ENCODE measurements at places on chromosomes 4 and X.

GRCh38 chr4:53905941-53906377 lies 158.4 kb downstream of the CHIC2 start:
- DNase-seq, result peak; percentile 11

GRCh38 chr4:91838181-91838861 lies 465.4 kb upstream of the GRID2 start:
- no peak for DNase-seq

DNA sequence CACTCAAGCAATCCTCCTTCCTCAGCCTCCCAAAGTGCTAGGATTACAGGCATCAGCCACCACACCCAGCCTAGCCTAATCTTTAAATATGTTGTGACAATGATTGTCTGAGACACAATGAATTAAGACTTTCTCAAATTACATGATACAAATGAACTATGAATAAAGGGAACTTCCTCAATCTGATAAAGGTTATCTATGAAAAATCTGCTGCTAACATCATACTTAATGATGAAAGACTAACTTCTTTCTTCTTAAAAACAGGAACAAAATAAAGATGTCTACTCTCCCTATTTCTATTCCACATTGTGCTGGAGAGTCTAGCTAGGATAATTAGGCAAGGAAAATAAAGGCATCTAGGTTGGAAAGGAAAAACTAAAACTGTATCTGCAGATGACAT lies 60.0 kb downstream of the PDHA1 start:
- no peak for DNase-seq

- DNase-seq, result no peak
Observed at GRCh38 chrX:113980953-113981352, 602.9 kb upstream of the HTR2C start.

DNA sequence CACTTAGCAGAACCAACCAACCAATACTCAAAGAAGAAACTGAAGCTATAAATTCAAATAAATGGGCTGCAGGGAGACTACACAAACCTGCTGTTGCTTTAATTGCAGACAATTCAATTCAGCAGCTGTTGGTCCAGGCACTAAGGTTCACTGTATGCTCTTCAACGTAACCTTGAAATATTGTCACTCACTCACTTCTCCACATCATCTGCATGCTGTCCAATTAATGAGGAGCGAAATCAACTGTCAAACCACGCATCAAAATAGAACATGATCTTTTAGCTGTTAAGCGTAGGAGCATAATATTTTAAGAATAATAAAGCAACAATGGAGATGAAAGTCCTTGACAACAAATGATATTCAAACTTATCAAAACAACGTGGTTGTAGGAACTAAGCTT lies 17.0 kb downstream of the ENOX2 start:
- peak; percentile 61 for DNase-seq

- no peak for DNase-seq
Observed at GRCh38 chr4:65021737-65022136, 612.5 kb upstream of the TECRL start.

- DNase-seq, result no peak
Observed at GRCh38 chrX:15344106-15344505, 8.8 kb upstream of the PIGA start.

DNA sequence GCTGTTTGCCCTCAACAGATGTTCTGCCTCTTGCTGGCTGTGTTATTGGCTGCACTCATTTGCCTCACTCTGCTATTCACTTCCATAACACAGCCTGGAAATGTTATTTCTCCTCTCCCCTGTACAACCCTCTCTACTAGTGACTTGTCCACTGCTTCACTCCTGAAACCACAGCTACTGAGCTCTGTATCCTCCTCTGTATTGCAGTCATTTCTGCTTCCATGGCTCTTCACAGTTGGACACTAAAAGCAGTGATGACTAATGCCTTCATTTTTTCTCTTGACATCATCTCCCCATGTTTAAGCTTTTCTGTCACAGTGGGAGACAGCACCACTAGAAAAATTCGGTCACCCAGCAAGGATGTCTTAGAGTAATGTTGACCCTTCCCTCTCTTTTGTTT lies 123.0 kb upstream of the PPP1R2C start:
- no peak for DNase-seq

- DNase-seq, result no peak
Observed at GRCh38 chrX:31224381-31225012, 152.7 kb upstream of the FTHL17 start.

DNA sequence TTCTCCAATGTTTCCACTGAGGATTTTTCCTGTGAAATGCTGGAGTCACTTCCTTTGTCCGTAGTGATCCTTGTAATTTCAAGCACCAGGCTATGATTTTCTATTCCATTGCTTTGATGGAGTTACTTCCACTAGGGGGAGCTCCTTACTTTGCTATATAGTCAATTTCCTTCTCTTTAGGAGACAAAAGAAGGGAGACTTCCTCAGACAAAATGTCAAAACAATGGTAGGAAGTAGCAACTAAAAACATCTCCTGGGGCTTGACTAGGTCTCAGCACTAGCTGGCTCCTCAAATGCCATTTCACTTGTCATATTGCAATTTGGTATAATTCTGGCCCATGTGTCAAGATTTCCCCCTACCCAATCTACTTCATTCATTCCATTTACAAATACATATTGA lies 24.1 kb downstream of the ZCCHC12 start:
- DNase-seq, result peak; percentile 60

DNA sequence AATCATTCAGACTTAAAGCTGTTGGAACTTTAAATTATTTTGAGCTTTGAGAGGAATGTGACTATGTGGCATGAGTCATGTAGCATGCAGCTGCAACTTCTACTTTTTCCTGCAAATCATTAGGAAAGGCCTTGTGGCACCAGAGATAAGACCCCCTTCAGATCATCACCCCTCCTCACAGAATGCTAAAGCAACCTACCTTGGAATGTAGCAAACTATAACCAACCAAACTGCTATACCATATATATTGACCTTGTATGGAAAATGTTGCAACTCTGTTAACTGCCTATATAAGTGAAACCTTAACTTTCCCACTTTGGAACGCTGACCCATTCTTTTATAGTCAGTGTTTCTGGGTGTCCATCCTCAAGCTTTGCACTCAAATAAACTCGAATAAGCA lies 32.0 kb downstream of the ATXN3L start:
- no peak for DNase-seq

DNA sequence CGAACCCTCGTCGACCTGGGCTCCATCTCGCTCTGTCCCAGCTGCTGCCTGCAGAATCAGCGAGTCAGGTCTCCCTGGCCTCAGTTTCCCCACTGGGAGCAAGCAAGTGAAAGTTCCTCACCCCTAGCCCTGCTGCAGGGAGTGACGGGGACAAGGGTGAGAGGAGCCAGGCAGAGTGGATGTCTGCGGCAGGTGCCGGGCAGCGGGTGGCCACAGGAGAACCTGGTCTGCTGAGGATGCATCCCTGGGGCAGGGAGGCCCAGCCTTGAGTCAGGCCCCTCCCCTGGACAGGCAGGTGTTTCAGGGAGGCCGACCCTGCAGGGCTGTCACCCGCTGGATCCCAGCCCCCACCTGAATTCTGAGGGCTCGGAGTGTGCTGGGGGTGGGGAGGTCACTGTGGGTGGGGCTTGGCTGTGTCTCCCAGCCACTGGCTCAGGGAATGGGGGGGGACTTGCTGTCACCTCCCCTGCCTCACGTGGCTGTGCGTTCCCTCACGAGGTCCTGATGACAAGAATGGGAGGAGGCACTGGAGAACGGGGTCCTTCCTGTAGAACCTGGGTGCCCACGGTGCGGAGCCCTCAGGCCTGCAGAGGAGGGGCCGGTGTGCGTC lies 33.2 kb downstream of the LRPAP1 start:
- DNase-seq, result peak; percentile 91

DNA sequence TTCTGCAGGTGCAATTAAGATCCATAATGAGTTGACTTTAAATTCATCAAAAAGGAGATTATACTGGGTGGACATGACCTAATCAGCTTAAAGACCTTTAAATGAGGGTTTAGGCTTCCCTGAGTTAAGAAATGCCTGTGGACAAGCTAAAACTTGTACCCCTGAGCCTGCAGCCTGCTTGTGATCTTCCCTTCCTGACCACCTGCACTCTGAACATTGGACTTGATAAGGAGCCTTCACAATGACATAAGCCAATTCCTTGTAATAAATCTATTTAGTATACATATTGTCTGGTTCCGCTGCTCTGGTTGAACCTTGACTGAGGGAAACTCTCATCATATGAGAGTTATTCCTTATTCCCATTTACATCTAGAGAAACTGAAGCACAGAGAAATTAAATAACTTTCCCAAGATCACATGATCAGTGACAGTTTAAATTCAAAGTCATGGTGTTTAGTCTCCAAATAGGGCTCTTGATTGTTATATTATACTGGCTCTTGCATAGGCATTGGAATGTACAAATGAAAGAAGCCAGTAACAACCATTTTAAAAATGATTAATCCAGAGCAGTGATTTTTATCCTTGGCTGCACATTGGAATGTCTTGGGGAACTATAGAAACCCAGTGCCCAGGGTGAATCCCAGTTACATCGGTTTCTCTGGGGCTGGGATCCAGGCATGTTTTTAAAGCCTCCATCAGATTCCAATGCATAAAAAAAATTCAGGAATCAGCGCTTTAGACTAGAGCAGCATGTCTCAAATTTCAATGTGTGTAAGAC lies 136.1 kb downstream of the MSL3 start:
- no peak for DNase-seq
